ENCODE measurements at places on chromosomes 7 and 10.

GRCh38 chr7:155204744-155205367 is 92.8 kb upstream of the INSIG1 start:
- no peak for DNase-seq

GRCh38 chr10:110023785-110024465 is 16.1 kb downstream of the ADD3 start:
- no peak for DNase-seq

GRCh38 chr7:30173058-30173897 is 38.5 kb downstream of the MTURN start:
- no peak for DNase-seq

- DNase-seq, result no peak
These were observed 253.4 kb downstream of the GALNT17 start for GRCh38 chr7:71385330-71385729.

GRCh38 chr10:3778692-3779157 is 6.3 kb downstream of the KLF6 start:
- no peak for DNase-seq

DNA sequence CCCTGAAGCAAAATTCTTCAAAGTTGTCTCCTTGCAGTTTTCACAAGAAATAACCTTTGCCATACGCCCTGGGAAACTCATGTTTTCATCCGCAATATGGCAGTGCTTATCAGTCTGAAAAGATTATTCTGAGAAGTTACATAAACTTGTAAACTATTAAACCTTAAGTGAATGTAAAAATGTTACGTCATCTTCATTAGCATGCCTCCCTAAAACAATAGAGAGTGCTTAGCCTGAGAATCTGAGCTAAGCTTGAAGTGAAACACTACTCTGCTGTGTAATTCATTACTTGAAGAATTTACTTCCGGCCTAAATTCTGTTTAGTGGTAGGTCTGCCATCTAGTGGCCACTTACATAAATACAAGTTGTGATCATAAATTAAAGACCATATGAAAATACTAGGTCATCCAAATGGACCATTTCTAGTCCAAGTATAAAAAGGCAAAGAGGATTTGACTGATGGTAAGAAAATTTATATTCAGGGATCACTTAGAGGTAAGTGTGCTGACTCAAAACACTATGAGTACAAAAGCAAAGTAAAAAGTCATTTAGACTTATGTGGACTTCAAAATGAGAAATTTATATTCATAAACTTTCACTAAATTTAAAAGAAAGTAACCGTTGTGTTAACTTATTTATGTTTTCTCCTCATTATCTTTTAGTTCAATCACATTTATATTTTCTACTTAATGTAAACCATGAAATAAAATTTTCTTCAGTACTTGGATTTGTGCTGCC is 745.1 kb upstream of the LRRTM3 start:
- peak; percentile 19 for DNase-seq

- no peak for DNase-seq
These were observed 42.3 kb downstream of the TBXAS1 start for GRCh38 chr7:139871331-139871730.

DNA sequence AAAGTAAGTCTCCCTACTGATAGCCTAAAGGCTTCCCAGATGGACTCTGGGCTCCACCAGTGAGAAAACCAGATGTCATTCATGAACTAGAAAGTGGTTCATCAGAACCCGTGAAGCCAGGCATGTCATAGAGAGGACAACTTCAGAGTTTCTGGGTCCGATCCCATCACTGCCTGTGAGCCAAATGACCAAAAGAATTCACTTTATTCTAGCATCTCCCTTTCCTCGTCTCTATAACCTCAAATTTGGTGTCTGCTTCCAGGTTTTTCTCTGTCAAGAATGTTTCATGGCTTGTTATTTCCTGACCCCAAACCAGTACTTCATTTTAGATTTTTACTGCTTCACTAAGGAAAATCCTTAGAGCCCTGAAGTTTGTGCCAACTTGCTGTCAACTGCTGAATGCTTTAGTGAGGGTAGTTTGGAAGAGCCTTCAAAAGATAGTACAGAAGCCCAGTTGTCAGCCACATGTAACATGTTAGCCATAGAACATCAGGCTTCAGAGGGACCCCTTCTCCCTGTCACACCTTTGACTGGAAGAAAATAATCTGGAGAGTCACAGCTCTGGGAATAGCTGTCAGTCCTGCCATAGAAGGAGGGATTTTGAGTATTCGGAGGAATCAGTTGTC is 34.0 kb downstream of the ITGB8 start:
- no peak for DNase-seq

DNA sequence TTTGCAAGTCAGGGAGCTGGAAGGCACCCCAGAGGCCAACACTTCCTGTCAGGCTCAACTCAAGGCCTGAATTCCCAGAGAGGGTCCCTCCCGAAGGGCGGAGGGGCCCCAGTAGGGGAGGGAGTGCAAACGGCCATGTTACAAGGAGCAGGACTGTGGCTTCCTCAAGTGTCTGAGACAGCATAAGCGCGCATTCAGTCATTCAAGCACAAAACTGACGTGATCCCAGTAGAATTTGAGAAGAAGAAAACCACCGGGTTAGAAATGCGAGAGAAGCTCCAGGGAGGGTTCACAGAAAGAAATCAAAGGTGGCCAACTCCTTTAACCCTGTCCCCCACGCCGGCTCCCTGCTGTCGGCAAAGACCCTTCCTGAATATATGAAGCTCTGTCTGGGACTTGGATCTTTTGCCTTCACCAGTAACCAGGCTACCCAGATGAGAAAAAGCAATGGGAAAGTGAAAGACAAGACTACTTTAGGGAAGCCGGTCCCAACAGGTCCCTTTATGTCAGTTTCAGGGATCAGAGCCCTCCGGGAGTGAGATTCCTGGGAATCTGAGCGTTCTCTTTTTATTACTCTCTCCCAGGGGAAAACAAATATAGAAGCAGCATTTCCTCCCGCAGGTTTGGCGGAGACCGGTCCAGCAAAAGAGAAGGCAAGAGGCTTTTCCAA is 1.3 kb downstream of the AFAP1L2 start:
- DNase-seq, result no peak

GRCh38 chr10:54587971-54588370 is 213.1 kb downstream of the PCDH15 start:
- no peak for DNase-seq

DNA sequence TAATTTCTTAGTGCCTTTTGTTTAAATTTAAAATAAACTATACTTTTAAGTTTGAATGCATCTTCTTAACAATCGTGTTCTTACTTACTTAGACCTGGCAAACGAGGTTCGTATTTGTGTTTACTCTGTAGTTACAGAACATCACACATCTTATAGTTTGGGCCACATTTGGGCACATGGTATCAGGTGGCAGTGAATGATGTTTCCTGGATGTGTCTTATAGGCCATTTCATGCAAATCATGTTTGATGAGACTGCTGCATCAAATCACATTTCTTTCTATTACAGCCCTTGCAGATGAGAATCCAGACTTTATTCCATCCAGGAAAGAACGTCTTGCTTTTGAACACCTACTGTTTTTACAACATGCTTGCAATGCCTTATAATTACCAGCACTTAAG is 78.5 kb downstream of the RBM33 start:
- no peak for DNase-seq

DNA sequence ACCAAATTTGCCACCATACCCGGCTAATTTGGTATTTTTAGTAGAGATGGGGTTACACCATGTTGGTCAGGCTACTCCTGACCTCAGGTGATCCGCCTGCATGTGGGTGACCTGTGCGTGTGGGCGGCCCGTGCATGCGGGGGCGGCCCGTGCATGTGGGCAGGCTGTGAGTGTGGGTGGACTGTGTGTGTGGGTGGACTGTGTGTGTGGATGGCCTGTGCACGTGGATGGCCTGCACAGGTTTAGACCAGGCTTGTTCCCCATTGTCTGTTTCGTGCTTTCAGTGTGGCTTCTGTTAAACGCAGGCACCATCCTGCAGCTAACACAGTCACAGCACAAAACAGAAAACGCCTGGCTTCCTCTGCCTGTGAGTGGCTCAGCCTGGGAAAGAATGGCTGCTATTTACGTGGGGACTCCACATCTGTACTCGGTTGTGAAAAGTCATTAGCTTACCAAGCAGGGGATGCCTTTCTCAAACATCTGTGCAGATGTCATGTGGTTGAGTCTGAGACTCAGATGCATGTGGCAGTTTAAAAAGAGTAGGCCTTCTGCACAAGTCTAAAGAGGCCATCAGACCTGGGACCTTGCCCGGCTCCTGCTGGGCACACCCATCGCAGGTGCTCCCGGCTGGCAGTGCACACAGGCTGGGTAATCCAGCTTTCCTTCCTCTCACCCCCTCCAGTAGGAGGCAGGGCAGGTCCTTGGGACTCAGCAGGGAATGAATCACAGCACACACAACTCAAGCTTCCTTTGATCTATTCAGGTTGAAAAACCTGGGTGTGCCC is 91.6 kb downstream of the COBL start:
- no peak for DNase-seq

DNA sequence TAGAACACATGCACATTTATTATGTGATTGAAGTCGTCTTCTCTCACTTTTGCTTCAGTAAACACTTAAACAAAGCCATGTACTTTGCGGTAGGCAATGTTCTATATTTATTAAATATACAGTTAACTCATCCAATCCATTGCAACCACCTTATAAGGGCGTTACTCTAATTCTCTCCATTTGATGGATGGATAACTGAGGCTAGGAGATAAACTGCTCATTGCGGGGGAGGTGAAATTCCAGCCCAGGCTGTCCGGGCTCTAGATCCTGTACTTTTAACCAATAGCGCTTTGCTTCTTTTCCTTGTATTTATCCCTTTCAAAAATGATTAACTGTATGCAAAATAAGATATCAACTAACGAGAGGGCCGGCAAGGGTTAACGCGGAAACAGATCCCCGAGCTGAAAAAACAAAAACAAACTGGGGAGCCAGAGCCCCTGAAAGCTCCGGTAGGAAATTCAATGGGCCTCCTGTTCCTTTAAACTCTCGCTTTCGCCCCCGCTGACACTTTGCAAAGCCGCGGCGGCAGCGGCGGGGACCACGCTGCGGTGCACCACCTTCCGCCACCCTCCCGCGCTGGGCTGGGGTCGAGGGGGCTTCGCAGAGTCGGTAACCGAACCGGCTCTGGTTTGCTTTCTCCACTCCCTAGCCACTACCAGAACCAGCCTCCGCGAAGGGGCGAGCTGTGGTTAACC is 1.0 kb upstream of the PLXDC2 start:
- no peak for DNase-seq

DNA sequence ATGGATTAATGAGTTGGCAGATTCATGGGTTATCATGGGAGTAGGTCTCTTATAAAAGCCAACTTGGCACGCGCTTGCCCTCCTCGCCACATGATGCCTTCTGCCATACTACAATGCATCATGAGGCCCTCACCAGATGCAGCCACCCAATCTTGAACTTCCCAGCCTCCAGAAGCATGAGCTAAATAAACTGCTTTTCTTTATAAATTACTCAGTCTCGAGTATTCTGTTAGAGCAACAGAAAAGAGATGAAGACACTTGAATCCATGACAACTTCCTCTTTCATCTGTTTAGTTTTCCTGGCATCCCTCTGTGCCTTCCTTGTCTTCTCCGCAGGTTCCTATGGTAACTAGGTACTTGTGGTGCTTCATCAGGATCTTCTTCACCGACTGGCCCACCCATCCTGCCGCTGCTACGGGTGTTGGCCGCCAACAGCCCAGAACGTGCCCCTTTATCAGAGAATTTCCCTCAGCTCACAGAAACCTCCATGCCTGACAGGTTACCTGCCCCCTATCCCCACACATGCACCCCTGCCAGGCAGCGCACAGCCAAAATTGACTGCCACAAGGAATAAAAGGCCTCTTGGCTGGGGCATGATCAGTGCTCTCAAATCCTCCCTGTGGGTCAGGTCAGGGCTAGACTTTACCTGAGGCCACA is 28.0 kb upstream of the PPIF start:
- no peak for DNase-seq

- DNase-seq, result no peak
These were observed 8.3 kb upstream of the ATP6V0E2 start for GRCh38 chr7:149865437-149865836.

- DNase-seq, result no peak
These were observed 1189.4 kb upstream of the AUTS2 start for GRCh38 chr7:68408873-68409272.

GRCh38 chr10:48763403-48763965 is 78.8 kb downstream of the WDFY4 start:
- no peak for DNase-seq

GRCh38 chr10:110746969-110747608 is 103.0 kb downstream of the RBM20 start:
- no peak for DNase-seq

GRCh38 chr7:9937944-9938631 is 1035.6 kb upstream of the PHF14 start:
- DNase-seq, result no peak

DNA sequence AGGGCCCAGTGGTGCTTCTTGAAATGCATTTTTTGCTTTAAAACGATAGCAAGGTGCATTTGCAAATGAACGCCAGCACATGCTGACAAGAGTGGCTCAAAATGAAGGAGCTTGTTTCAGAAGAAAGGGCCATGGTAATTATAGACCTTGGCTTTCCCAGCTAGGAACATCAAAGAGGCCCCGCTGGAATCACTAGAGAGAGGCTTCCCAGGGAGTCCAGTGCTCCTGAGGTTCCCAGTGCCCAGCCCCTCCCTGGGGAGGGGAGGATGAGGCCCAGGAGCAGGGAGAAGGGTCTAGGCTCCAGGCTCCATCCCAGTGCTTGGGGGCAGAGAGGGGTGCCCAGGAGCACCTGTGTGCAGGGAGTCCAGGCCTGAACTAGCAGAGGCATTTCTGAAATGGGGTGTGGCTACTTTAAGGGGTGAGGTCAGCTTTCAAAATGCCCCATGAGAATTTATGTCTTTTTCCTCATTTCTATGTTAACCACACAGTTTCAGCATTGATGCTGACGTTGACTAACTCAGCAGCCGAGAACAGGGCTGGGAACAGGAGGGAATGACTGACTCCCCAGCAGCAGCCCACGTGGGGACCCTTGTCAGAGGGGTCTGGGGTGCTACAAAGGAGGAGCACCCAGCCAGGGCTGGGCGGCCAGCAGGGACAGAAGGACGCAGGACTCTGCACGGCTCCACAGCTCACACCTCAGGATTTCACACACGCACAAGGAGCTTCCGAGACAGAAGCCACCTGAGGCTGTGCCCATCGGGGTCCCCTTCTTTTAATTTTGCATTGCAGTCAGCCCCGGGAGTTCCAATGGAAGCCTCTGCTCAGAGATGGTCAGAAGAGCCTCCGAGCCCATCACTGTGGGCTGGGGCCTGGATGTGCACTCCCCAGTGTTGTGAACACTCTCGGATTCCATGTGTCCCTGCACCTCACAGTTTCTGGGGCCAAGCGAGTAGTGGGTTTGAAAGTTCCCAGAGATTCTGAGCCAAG is 570.2 kb downstream of the PTPRN2 start:
- DNase-seq, result no peak

DNA sequence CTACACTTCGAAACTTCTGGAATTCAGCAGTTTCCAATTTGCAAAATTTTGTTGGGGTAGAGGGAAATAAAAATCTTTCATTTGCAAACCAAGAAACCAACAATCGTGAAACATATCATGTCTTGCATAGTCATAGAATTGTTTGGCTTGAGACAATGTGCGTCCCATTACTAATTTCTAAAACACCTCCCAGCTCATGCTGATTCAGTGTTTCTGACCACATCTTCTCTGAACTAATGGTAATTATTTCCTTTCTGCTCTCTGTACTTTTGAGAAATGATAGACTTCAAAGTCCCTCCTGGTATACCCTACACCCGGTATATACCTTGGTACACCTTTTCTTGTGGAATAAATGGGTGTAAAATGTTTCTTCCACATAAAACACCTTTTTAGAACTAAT is 41.8 kb upstream of the TSPAN13 start:
- no peak for DNase-seq

- no peak for DNase-seq
These were observed 223.4 kb downstream of the EBF3 start for GRCh38 chr10:129740532-129741279.
